ENCODE measurements at places on chromosomes 12 and 14.

DNA sequence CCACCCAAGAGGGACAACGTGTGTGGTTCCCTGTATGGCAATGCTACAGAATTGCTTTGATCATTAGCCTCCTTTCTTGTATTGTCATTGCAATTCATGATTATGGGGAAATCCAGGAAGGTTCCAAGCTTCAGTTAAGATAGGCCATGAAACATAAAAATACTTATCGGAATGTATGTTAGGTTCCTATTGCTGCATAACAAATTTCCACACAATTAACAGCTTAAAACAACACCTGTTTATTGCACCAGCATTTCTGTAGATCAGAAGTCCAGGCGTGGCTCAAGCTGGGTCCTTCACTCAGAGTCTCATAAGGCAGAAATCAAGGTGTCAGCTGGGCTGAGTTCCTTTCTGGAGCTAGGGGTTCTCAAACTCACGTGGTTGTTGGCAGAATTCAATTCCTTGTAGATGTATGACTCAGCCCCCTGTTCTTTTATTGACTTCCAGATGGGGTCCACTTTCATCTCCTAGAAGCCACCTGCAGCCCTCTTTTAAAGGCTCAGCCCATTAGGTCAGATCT, 365.6 kb upstream of the TMPO start:
- DNase-seq: no peak

- DNase-seq: no peak
Measured at GRCh38 chr12:113347892-113348291, 10.5 kb upstream of the PLBD2 start.

DNA sequence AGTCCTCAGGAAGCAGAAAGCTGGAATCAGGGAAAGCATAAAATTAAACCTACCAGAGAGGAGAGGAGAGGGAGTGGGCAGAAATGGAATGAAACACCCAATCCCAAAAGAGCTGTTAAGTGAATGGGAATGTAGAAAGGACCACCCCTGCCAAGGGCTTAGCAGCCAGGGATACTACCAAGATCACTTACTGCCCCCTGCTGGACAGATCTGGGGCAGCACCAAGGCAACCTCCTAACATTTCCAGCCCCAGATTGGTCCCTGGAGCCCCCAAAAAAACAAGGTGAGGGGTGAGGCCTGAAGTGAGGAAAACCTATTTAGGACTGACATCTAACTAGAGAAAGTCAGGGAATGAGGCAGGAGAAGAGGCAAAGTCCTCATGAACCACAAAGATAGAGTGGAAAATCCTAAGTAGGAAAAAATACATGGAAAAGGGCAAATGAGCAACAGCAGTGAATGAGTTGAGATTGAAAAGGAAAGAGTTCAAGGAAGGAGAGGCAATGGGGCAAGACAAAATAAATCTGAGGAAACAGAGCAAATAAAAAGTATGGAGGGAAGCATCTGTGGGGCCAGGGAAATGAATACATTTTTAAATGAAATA, 11.2 kb upstream of the FKBP11 start:
- DNase-seq: peak; percentile 90

DNA sequence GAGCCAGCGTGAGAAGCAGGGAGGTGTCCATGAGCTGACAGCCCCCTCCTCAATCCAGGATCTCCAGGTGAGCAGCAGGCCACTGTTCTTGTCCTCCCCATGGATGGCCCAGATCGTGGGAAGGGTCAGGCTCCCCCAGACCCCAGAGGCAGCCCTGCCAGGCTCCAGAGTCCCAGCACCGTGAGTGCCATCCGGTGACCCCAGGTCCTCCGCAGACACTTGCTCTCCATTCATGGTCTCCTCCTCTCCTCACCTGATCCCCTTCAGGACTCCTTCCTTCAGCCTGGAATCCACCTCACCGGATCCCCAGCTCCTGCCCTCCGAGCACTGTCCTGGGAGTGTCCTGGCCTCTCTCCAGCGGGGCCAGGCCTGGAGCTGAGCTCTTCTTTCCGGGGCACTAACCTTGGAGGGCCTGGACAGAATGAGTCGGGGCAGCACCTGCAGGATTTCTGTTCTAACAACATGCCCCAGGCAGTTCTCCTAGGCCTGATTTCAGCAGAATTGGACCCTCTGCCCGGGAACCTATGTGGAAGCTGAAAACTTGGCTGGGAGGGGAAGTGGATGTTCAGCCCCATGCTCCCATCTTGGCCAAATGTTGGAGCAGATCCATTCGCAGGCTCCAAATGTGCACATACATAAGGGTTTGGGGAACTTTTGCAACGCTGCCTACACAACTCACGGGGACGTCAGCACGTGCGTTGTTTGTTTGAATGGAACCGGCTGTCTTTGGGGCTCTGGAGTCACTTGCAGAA, 341.6 kb upstream of the SFSWAP start:
- DNase-seq: no peak

GRCh38 chr12:11134305-11134704, at the start of gene TAS2R30:
TSS of gene TAS2R30 (minus strand) at chr12:11134644. CDS start at chr12:11134244, 400 bp downstream.
- DNase-seq: no peak

DNA sequence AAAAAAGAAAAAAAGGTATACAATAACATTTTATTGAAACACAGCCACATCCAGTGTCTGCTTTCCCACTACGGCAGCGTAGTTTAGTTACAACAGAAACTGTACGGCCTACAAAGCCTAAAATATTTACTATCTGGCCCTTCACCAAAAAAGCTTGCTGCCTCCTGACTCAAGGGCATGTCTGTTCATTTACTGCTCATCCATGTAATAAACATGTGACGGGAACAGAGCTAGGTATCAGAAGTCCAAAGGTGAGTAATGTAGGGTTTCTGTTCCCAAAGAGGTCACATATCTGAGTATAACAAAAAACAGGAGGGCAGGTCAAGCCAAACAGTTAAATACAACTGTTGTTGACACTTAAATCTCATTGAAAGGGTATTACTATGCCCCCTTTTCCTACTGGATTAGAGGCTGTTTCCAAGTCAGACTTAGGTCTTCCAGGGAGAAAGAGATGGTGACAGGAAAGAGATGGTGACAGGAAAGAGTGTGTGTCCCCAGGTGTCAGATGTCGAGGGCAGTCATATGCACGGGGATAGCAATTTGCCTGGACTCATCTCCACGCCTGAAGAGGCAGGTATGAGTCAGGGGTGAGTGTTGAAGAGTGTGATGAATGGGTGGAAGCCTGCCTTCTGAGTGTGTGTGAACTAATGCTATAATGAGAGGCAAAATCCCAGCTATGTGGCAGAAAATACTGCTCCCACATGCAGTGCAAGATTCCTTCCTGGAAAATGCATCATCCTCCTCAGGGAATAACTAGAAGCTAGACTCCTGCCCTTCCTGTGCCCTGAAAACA, 77.7 kb downstream of the MAP3K9 start:
- DNase-seq: no peak

DNA sequence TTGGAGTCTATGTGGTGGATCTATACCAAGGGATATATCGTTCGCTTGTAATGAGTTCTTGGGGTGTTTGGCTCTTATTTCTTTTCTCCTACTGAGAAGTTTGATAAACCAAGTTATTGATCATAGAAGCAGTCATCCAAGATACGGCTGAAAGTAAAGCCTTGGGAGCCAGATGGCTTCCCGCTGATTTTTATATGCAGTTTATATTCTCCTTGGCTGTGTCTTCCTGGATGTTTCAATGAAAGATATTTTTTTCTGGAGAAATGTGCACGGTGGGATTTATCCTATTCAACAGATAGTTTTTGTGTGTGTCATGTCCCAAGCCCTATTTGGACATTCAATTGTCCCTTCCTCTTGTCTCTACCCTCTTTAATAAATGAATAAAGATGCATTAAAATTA, 289.0 kb downstream of the ERC1 start:
- DNase-seq: no peak

GRCh38 chr12:43580601-43581000, 28.6 kb upstream of the ADAMTS20 start:
- no peak for DNase-seq

DNA sequence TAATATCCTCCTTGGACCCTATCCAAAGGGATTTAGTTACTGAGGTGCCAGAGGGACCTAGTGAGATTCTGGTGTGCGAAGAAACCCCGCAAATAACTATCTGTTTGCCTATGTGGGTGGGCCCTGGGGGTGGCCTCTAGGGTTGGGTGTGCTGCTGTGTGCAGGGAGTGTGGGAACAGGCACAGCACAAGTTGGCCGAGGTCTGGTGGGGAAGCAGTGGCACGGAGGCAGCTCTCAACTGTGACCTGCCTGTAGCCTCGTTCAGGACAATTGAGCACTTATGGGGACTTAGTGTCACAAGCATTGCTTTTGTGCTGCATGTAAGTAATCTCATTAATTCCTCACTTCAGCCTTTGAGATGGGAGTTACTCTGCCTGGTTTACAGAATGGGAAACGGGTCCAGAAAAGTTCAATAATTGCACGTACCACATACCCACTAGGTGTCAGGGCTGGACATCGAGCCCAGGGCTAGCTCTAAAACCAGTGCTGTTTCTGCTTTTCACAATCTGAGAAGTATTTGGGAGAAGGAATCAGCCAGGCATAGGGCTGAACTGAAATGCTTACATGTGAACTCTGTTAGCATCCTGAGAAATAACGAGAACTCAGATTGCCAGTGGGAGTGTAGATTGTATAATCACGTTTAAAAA, 58.8 kb downstream of the TECPR2 start:
- DNase-seq: no peak

- no peak for DNase-seq
Measured at GRCh38 chr12:89507015-89507824, 17.4 kb downstream of the GALNT4 start.

GRCh38 chr12:109729371-109729781, 15.8 kb downstream of the FAM222A start:
- no peak for DNase-seq

GRCh38 chr14:76908834-76909233, 82.6 kb downstream of the LRRC74A start:
- DNase-seq: no peak

GRCh38 chr12:6958609-6959057, 7.5 kb downstream of the PTPN6 start:
- DNase-seq: no peak

DNA sequence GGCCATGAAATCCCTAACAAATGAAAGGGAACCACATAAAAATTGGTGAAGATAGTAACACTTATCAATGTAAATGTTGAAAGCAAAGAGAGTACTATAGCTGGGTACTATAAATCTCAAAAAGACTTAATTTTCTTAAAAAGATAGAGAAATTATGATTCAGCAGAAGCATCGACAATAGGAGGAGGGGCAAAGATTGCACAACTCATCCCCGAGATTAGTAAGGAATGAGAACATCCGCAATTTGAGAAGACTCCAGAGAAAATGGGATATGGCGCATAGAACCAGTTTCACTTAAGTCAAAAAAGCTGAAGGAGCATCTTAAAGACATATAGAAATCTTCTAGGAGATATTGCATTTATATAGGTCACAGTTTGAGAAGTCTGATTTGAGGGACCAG, 220.2 kb upstream of the SLC16A7 start:
- no peak for DNase-seq

GRCh38 chr12:77767756-77768343, 62.8 kb upstream of the NAV3 start:
- DNase-seq: no peak

Data from GM03348 (cell line).